ENCODE measurements at places on chromosomes 13 and 19.
A peak's percentile ranks its signal among the peaks of the same experiment; 100 is the strongest.

- no peak for DNase-seq
Measured at GRCh38 chr13:69199664-69200063, 908.0 kb upstream of the ATXN8OS start.

- no peak for DNase-seq
Measured at GRCh38 chr13:54029226-54029625, 1000.6 kb downstream of the OLFM4 start.

GRCh38 chr19:20325151-20325550 lies 158.1 kb downstream of the ZNF486 start:
- no peak for DNase-seq

GRCh38 chr19:30791088-30791487 lies 418.9 kb downstream of the ZNF536 start:
- peak; percentile 62 for DNase-seq

DNA sequence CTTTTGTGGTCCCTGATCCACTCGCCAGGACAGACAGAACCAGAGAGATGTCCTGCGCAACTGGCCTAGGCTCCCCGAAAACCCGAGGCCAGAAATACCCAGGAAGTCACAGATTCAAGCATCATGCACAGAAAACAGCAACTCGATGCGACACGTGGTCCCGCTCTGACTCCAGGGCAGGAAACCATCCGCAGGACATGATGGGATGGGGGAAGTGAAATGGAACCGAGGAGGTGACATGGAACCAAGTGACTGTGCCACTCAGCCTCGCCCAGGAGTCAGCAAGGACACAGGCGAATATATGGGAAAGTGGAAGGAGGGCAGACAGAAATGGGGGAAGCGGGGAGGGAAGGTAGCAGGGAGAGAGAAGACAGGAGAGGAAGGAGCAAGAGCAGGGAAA lies 1.1 kb downstream of the ZSCAN18 start:
- no peak for DNase-seq

DNA sequence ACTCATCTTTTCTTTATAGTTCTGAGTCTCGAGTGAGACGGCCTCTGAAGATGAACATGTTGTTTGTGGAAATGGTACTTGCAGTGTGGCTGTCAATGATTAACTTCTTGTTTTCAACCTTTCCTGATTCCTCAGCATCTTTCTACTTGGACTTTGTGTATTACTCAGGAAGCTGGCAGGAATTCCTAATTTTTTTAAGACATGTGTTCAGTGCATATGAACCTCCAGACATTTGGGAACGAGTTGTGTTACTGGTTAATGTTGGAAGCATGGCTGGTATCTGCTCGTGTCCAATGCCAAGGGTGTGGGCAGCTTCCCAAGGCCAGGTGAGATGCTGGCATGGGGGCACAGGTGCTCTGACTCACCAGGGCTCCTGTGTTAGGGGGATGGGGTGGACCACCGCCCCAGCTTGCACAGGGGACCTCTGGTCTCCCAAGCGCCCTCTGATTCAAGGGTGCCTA lies 61.1 kb upstream of the MCF2L start:
- DNase-seq, result no peak
